ENCODE measurements at places on chromosomes 12 and 14. TPM values are rescaled to one million over a fixed set of nuclear protein-coding genes. Genes with fewer than 3 reads are reported as not detected.

EGLN3 gene
- 58.7 TPM for total RNA-seq

GRCh38 chr14:95502381-95502950 lies 14.0 kb downstream of the SYNE3 start:
- H3K27ac ChIP-seq, result no peak overlapping the region
- H3K4me1 ChIP-seq, result peaks cover 39% of the 10 kb centered on the region
- H3K27me3 ChIP-seq, result no peaks in the 10 kb centered on the region
- no peak overlapping the region for H3K4me3 ChIP-seq
- no peaks in the 10 kb centered on the region for H3K36me3 ChIP-seq

DNA sequence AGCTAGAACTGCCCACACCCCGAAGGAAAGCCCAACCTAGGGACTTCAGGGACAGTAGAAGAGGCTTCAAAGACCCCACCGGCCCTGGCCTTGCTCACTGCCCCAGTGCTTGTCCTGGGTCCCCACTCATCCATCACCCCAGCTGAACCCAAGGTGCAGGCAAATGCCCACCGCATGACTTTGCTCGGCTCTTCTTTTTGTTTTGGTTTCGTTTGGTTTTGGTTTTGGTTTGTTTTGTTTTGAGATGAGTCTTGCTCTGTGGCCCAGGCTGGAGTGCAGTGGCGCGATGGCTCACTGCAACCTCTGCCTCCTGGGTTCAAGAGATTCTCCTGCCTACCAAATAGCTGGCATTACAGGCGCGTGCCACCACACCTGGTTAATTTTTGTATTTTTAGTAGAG lies 9.0 kb downstream of the CCDC85C start:
- H3K4me1 ChIP-seq, result peaks cover 41% of the 10 kb centered on the region
- H3K27ac ChIP-seq, result no peak overlapping the region
- DNase-seq, result no peak
- H3K36me3 ChIP-seq, result no peaks in the 10 kb centered on the region
- no peak overlapping the region for H3K4me3 ChIP-seq

- DNase-seq, result no peak
- no peaks in the 10 kb centered on the region for H3K36me3 ChIP-seq
- no peaks in the 10 kb centered on the region for H3K27me3 ChIP-seq
- H3K4me1 ChIP-seq, result no peaks in the 10 kb centered on the region
- H3K4me3 ChIP-seq, result no peak overlapping the region
Measured at GRCh38 chr14:68968721-68969120, 10.4 kb downstream of the ACTN1 start.

- H3K27me3 ChIP-seq, result no peaks in the 10 kb centered on the region
- H3K27ac ChIP-seq, result peak overlapping the region; percentile 98
- peak overlapping the region; percentile 47 for H3K4me3 ChIP-seq
- peaks cover 37% of the 10 kb centered on the region for H3K4me1 ChIP-seq
- H3K36me3 ChIP-seq, result no peaks in the 10 kb centered on the region
- peak; percentile 8 for DNase-seq
Measured at GRCh38 chr14:35383569-35384454, 20.7 kb downstream of the NFKBIA start.
